ENCODE measurements at places on chromosomes 5 and 9.

DNA sequence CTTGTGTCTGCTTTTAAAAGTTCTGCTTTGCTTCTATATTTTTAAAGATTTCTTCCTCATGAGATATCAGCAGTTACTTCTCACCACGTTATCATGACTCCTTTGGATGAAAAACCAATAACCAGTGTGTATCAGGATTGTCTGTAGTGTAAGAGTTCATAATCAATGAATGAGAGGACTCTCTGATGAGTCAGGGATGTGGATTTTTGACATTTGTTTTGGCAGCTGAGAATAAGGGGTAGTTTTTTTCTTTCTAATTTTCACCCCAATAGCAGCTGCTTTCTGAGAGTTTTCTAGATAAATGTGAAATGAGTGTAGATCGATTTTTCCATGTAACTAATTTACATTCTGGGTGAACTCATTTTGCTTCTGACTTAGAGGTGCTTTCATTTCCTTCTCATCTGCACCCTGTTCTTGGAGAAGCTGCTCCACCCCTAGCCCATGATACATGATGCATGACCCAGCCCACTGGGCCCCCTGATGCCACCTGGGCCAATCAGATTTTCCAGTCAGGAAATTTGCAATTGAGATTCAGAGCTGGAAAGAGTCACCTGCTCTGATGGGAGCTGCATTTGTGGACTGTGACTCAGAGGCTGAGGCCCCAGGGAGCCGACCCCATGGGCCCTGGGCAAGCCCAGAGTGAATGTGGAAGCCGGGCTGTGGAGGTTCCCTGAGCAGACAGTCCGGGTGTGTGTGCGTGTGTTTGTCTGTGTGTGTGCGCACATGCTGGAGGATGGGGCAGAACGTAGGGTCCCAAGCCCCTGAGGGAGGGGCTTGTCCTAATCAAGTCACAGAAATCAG lies 159.3 kb downstream of the RGS3 start:
- DNase-seq, result no peak

DNA sequence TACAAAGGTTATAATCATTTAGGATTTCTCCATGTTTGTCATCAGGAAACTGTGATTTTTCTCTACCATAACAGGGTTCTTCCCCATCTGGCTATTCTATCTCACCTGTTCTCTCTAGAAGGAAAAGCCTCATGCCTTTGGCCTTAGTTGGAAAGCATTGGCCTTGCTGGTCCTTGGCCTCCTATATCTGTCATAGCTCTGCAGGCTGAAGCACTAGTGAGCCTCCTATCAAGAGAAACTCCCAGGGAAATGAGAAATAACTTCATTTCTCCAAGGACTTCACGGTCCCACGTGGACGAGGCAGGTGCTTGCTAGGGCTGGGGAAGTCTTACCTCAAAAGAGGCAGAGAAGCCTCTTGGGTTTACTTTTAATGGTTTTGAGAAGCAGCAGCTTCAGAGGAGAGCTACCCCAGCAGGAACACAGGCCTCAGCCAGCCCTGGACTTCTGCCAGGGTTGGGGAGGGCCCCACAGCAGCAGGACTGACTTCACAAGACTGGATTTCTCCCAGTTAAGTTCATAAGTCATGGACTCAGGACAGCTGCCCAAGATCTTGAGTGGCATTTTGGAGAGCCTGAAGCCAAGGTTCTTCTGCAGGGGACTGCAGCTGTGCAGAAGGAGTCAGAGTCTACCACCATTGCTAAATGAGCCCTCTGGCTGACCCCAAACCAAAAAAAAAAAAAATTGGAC lies 15.8 kb upstream of the PSAT1 start:
- no peak for DNase-seq

GRCh38 chr5:92444888-92445287 lies 1061.8 kb upstream of the ARRDC3 start:
- no peak for DNase-seq

DNA sequence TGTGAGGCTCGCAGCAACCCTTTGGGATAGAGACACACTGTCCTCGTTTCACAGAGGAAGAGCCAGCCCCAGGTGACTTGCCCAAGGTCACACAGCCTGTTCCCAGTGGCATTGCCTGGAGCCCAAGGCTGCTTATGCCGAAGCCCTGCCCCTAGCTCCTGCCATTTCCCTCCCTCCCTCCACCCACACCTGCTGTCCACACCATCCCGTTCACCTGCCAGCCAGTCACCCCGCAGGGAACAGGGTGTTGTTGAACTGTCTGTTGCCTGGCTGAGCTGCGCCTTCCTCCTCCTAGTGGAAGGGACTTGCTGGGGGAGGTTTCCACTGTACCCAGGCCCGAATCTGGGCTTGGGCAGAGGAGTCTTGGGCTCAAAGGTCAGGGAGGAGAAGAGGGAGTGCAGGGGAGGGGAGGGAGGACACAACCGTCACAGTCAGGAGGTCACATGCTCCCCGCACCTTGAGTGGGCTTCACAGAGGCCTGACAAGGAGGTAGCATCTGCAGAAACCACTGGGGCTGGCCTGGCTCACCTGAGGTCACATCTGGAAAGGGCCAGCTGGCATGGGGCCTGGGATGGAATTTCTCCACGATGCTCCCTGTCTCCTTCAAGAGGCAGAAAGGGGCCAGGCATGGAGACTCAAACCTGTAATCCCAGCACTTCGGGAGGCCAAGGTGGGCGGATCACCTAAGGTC lies 6.3 kb downstream of the TTC16 start:
- DNase-seq, result no peak

GRCh38 chr5:112174959-112175594 lies 244.0 kb downstream of the EPB41L4A start:
- no peak for DNase-seq

DNA sequence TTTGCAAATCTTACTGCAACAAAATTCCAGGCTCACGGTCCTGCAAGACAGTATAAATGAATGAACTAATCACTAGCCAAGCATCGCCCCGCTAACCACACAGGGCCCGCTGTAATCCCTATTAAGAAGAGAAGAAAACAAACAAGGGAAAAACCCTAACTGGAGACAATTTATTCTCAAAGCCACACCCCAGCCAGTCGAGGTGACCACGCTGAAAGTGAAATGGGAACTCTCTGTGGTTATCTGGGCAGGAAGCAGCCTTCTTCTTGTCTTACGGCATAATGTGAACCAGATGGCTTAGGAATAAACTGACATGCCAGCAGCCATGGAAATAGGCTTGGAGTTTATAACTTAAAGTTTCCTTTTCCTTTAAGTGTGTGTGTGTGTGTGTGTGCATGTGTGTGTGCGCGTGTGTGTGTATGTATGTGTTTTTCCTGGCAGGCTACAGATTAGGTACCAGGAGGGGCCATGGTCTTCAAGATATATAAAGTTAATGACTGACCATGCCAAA lies 120.2 kb downstream of the SEMA6A start:
- no peak for DNase-seq

- no peak for DNase-seq
Measured at GRCh38 chr5:151451626-151452520, 4.5 kb downstream of the SLC36A1 start.

- DNase-seq, result no peak
Measured at GRCh38 chr5:72185496-72186329, 78.4 kb downstream of the MAP1B start.

- DNase-seq, result peak; percentile 18
Measured at GRCh38 chr5:50711280-50711679, 44.8 kb downstream of the PARP8 start.

DNA sequence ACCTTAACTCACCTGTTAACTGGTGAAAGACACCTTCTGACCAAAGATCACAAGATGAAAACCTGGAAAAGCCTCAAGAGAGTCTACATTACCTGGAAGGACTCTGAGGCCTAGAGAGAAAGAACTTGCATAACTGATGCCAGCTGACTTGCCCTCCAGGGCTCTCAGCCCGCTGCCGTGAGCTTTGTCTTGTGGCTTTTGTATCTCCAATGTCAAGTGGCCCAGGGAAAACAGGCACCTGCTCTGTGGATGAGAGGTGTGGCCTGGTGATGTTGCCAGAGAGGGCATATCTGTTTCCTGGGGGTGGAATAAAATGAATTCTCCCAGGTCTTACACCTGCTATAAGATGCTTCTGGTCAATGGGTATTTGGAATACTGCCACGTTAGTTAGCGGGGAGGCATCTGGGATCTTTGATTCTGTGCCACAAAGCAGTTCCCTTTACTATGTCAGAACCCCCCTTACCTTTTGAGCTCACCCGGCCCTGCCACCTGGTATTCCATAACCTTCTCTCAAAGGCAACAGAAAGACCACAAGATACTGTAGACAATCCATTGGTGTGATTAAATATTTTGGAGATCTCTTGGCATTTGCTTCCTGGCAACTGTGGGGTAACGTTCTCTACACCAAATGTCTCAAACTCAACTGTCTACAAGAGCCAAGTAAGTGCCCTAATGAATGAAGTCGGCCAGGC lies 54.9 kb upstream of the N4BP3 start:
- DNase-seq, result no peak

DNA sequence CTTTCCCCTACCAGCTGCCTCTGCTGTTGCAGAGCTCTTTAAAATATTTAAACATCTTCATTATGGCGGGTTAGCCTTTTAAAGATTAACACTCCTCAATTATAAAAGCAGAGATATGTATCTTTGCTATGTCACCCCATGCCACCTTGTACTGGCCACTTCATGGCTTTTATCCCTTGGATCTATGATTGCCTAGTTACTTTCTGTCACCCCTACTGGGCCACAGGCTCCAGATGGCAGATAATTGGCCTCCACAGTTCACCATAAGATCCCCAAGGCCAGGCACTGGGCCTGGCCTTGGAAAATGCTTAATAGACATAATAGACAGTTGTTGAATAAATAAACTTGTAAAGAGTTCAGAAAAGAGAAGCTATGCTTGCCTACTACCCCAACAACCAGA lies 142.0 kb upstream of the SHB start:
- no peak for DNase-seq

DNA sequence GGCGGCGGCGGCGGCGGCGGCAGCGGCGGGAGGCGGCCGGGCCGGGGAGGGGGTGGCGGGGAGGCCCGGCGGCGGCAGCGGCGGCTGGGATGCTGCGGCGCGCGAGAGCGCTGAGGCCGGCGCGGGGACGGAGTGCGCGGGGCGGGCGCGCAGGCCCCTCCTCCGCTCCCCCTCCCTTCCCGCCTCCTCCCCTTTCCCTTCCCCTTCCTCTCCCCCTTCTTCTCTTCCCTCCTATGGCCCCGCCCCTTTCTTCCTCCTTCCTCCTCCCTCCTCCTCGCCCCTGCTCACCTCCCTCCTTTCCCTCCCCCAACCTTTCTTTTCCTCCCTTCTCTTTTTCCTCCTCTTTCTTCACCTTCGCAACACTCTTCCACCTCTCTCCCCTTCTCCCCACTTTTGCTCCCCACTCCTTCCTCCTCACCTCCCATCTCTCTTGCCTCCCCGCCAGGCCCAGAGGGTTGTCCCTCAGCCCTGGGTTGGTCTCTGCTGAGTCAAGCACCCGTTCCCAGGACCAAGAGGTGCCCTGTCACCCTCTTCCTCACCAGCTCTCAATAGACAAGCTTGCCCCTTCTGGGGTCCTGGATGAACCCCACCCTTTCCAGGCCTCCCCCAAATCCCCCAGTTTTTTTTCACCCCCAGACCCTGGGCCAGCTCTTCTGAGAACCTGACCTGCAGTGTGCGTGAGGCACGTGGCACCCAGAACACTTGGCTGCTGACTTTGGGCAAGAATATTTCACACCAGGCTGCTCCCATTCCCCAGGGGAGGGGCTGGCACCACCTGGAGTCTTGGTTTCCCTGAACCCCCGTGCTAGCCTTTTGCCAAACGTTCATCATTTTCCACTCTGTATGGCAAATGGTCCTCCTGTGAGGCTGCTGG lies at the start of gene SEMA4D:
SEMA4D (minus strand) TSS at position 136 of the 874 bp plus-strand sequence. CDS start 92,657 bp downstream, outside the sequence.
- peak; percentile 38 for DNase-seq

DNA sequence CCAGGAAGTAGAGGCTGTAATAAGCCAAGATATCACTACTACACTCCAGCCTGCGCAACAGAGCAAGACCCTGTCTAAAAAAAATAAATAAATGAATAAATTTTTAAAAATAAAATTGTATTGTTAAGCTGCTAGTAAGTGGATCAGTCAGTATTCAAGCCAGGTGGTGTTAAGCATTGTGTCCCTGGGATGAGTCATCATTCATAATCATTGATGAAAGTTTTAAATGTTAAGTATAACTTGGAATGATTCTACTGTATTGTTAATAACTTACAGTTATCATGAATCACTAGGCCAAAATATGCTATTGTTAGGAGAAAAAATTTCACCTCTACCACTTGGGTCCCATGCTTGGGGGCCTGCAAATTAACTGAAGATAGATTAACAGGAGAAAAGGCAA lies 38.2 kb downstream of the MED10 start:
- no peak for DNase-seq

DNA sequence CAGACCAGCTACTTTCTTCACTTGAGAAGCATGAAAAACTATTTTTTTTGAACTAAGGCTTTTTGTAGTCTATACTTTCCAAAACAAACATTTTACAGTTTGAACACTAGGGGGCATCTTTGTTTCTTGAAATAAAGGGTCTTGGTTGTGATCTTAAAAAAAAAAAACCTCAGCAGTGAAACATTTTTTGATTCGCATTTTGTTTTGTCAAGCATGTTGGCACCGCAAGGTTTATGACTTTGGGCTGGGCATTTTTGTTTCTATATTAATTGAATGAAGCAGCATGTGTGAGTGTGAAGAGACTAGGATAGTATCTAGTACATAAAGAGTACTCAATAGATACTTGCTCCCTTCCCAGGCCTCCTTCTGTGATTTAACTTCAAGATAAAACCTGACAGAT lies 31.6 kb upstream of the ACOT12 start:
- no peak for DNase-seq

DNA sequence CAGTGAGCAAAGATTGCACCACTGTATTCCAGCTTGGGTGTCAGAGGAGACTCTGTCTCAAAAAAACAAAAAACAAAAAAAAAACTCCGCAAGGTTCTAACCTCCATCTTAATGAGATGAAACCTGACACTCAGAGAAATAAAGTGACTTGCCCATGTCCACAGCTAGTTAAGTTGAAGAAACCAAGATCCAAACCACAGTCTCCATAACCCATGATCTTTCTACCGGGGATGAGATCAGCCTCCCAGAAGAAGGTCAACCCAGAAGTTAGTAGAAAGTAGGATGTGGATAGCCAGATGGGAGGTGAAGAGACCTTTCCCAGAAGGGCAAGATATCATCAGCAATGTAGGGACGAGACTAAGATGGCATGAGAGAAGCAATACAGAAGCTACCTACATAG lies 140.4 kb upstream of the ADRA1B start:
- no peak for DNase-seq

DNA sequence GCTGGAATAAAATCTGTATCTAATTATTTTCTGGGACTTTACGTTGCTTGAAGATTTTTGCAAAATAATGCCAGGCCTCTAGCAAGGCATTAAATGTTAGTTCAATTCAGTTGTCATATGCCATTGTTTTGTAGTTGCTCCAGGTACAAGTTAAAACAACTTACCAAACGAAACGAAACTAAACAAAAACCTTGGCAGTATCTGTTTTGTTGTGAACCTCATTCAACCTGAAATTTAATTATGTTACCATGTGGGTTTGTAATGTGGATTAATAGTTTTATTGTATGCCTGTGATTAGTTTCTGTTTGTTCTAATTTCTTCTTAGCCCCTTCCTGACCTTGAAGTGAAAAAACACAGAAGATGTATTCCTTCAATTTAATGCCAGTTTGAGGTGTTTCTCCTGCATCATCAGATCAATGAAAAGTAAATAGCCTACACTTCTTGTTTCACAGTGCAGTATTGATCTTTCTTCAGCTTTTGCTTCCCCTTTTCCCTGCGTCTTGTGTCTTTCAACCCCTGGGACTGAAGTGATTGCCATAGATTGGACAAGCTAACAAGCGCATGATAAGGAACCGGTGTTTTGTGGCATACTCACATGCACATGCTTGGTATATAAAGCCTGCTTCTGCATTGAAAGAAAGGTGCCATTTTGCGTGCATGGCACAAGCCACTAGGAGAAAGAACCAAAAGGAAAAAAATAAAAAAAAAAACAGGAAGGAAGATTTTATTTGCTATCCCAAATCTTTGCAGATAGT lies 699.0 kb upstream of the ARRDC3 start:
- no peak for DNase-seq

- no peak for DNase-seq
Measured at GRCh38 chr5:64949331-64949730, 180.6 kb downstream of the CWC27 start.

All from stimulated activated CD8-positive, alpha-beta memory T cell treated with anti-CD3 and anti-CD28 coated beads, Interleukin-2, amount 100 ng/mL, for 1 hour (primary cell).